CD4-positive, alpha-beta T cell treated with Interleukin-4 for 1 hour (primary cell): ENCODE measurements at places on chromosomes 6 and 20.

DNA sequence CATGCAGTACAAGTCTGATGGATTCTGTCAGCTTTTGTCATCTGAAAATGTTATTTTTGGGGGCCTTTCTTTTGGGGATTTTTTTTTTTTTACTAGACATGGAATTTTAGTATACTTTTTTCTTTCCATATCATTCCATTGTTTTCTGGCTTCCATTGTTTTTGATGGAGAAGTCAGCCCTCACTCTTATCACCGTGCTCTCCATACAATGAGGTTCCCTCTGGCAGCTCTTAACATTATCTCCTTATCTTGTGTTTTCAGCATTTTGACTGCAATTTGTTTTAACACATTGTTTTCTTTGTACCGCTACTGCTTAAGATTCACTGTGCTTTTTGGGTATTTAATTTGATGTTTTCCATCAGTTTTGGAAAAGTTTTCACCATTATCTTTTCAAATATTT lies 191.5 kb upstream of the AGPAT4 start:
- no peak for DNase-seq

GRCh38 chr20:53581444-53582250 lies 12.0 kb downstream of the ZNF217 start:
- DNase-seq, result peak; percentile 57

DNA sequence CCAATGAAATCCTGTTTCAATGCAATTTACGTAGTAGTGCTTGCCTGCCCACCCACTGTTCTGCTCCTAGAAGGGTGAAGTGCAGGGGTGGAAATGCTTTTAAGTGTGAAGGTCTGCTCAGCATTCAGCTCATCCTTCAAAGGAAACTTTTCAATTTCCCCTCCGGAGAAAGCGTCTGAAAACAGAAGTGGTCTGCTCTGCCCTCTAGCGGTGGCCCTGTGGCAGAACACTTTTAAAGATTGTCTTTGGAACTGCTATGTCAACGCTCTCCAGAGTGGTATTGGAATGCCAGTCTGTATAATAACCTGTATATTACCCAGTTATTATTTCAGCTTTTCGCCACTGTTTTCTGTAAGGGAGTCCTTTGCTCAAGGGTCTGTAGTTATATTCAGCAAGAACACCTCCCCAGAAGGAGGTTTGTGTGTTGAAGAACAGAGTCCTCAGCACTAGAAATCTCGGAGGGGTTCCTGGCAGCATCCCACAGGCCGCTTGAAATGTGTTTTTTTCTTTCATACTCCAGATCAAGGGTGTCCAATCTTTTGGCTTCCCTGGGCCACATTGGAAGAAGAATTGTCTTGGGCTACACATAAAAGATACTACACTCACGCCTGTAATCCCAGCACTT lies 63.1 kb upstream of the KLHL31 start:
- peak; percentile 60 for DNase-seq

GRCh38 chr20:57313230-57313629 lies 16.4 kb upstream of the SPO11 start:
- DNase-seq, result no peak

- DNase-seq, result no peak
Measured at GRCh38 chr6:158311193-158311592, 1.1 kb upstream of the TULP4 start.

DNA sequence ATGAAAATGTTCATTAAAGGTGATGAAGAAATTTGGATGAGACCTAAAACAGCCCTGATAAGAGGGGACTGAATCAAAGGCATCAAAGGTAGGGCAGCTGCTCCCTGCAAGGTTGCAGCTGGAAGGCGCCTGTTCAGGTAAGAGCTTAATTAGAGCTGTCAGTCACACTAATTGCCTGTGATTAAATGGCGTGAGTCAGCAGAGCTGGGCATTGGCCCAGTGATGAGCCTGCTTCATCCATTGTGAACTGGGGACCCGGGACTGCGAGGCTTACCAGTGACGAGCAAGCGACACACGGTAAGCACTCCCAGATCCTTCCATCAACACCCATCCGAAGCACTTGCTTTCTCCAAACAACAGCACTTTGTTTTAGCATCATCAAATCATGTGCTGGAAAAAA lies 621.5 kb upstream of the CDH4 start:
- no peak for DNase-seq

DNA sequence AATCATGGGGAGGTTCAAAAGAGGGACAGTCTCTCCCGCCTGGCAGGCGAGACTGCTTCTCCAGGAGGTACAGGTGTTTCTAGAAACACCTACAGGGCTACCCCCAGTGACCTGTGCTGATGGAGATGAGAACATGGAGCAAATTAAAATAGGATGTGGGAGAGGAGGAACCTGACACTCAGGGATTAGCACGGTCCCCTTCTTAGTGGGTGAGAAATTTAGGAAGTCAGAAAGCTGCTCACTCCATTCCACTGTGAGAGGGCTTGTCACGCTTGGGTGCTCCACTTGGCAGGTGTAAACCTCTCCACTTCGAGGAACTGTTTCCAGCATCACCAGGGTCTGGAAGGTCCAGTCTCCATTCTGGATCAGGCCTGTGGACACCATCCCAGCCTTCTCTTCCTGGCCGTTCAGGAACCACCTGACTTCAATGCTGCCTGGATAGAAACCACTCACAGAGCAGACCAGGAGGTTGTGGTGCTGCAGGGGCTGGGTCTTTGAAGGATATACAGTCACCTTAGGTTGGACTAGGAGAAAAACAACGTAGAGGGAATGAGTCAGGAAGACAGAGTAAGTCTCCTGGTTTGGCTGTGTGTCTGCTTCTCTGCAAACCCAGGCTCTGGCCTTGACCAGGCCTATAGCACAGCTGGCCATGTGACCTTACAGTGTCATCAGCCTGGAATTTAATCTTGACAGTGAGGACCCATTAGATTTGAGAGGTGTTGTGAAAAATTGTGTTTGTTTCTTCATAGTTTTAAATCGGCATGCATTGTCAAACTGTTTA lies 8.1 kb downstream of the HLA-DRB1 start:
- DNase-seq, result no peak

DNA sequence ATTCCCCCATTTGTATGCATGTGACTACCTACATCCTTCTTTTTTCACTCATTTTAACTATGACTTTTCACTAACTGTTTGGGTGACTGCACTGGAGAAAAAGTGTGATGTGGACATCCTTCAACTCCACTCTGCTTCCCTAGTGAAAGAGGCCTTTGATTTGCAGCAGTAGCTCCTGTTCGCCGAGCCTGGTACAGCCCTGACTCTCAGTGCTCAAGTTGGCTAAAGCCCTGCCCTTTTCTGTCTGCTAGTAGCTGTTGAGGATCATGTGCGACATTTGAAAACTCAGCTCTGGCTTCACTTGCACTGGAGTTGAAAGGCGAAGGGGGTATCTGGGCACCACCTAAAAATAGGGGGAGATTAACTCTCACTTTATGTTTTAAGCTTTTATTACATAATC lies 42.1 kb downstream of the DAAM2 start:
- no peak for DNase-seq

- no peak for DNase-seq
Measured at GRCh38 chr6:43922426-43923375, 152.7 kb downstream of the VEGFA start.

GRCh38 chr20:25376236-25376635 lies 14.4 kb downstream of the ABHD12 start:
- DNase-seq, result no peak
